ENCODE measurements at places on chromosomes 7 and 10. TPM values are rescaled to one million over a fixed set of nuclear protein-coding genes. Genes with fewer than 3 reads are reported as not detected.

DNA sequence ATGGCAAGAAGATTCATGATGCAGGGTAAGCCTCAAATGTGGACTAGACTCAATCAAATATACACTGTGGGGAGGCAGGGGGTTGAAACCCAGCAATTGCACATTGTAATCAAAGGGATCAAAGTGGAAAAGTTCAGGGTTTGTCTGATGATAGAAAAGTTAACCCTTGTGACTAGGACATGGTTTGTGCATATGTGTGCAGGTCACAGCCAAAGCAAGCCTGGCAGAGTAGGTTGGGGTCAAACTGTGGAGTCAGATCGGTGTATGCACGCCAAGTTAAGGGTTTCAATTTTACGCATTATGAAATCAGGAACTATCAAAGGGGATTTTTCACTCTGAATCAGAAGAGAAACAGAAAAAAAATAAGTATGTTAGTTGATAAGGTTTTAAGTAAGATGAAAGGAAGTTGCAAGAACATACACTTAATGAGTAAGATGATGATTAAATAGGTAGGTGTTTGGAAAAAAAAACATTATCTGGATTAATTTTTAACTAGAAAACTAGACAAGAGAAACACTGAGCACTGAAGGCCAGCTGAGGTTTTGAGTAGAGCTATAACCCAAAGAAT, 188.3 kb downstream of the DGKB start:
- DNase-seq: no peak

DNA sequence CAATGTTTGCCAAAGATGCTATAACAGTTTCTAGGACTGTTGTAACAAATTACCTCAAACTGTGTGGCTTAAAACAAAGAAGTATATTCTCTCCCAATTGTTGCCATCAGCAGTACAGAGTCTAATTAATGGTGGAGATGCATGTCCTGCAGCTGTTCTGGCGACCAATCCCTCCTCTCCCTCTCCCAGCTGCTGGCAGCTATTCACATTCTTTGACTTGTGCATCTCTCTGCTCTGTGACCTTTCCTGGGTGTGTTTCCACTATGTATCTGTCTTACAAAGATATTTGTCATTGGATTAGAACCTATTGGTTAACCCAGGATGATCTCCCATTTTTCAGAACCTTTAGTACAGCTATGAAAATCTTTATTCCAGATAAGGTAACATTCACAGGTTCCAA, 561.7 kb upstream of the POM121L12 start:
- DNase-seq: no peak

DNA sequence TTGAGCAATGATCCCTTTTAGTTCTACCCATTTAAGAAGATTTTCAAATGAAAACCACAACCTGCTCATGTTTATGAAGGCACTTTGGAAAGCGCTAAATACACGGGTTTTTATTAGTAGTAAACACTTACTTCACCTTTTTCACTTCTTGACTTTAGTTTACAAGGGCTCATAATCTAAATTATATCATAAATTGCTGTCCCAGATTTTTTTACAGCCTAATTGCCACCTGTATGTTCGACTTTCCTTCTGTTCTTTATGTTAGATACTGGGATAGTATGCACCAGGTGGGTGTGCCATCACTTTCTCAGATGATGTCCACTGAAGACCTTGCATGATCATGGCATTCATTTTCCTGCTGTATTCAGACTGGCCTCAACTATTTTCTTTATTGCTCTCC, 22.5 kb downstream of the CFTR start:
- no peak for DNase-seq

DNA sequence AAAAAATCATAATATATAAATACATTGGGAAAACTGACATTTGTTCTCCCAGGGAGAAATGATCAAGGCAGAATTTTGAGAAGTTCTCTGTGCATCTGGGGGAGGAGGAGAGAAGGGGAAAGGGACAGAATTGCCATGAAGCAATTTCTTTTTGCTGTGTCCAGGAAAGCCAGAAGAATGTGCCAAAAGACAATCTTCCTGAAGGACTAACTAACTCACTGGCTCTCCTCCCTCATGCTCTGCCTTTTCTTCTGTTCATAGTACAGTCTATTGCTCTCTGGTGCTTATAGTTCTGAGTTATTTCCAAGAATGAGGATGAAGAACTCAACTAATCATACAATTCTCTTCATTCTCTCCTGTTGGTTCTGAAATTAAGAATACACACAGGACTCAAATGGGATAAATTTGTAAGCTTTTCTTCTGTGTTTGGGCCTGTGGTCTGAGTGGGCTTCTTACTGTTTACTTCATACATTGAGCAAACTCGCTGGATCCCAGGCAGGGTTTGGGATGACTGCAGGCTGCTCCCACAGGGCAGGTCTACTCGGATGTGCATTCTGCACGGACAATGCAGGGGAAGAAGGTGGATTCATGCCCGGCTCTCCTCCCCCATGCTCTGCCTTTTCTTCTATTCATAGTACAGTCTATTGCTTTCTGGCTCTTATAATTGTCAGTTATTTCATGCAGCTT, 22.2 kb upstream of the FAM171A1 start:
- DNase-seq: no peak

DNA sequence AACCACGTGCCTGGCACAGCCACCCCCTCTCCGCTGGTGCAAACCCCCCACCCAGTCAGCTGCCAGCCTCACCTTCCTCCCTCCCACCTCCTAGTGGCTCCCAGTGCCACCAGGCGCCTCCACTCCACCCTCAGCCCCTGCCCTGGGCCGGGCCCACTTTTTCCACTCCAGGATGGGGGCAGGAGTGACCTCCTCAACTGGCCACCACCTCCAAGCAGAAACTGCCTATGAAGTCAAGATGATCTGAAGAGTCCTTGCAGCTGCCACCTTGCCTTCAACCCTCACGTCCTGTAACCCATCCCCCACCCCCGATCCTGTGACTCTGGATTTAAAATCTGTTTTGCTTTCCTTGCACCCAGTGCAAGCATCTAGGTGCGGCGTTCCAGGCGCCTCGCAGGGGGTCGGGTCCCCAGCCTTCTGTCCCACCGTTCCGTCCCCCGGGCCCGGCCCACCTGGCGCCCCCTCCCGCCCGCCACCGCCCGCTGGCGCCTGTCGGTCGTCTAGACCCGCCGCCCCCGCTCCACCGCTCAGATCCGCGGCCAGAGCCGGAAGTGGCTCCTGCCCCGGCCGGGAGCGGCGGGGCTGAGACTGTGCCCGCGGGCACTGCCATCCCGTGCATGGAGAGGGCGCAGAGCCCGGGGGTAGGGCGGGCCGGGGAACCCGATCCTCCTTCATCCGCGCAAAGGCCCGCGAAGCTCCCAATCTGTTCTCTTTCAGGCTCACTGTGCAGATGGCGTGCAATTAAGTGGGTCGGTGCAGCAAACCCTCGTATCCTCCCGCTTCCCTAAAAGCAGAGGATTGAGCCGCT, 51.2 kb upstream of the GTF2I start:
- DNase-seq: no peak

- DNase-seq: no peak
Observed at GRCh38 chr7:132526111-132526740, 50.0 kb downstream of the PLXNA4 start.

- DNase-seq: no peak
Observed at GRCh38 chr7:141362580-141363435, 188.4 kb upstream of the AGK start.

DNA sequence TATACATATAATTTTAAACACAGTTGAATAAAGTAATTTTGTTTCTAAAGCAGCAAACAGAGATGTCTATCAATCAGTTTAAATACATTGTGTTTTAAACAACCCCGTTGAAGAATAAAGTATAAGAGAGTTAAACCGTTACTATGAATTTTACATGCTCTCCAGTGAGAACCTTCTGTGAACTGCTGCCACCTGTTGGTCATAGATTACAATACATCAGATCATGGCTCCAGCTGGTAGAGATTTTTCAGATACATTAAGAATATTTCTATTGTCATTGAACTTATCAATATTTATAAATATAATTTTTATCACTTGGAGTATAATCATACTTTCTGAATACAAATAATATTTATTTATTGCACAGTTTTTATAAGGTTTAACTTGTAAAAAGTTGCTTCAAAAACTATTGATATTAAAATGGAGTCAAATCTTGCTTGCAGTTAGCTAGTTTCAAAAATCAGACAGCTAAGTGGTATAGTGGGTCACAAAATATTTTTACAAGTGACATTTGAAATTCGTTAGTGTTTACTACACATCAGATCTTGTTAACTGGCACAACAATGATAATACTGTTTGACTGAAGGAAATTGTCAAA, 561.2 kb upstream of the PHF14 start:
- DNase-seq: no peak

- DNase-seq: no peak
Observed at GRCh38 chr7:94311515-94311914, 83.2 kb upstream of the COL1A2 start.

- DNase-seq: no peak
Observed at GRCh38 chr10:78776756-78777155, 292.0 kb upstream of the ZMIZ1 start.

CYP2E1 gene
- total RNA-seq: 10.0 TPM

LIPF gene
- total RNA-seq: not detected

NODAL gene
- total RNA-seq: not detected

LRIT1 gene
- not detected for total RNA-seq

SLK gene
- total RNA-seq: 40.0 TPM

All from dorsolateral prefrontal cortex (tissue), 122 donors.